Fibroblast of mammary gland (primary cell): ENCODE measurements at places on chromosomes 5 and 9.

- no peak for DNase-seq
These were observed 17.1 kb downstream of the TRMO start for GRCh38 chr9:97905228-97905627.

GRCh38 chr9:127209948-127210640, 54.5 kb upstream of the GARNL3 start:
- DNase-seq = no peak

DNA sequence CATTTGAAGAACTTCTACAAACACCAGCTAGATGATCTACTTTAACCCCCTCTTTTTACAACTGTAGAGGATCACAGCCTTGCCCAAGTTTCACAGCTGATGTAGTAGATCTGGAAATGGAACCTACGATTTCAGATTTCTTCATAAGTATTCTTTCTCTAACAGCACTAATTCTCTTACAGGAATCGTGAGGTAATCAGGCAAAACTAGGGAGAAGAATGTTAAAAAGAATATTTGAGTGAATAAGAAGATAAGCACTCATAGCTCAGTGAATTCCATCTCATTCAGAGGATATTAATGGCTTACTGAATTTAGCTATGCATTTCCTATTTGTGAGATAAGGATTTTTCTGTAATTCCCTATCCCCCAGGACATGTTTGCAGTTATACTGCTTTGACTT, 42.1 kb downstream of the NADK2 start:
- no peak for DNase-seq

DNA sequence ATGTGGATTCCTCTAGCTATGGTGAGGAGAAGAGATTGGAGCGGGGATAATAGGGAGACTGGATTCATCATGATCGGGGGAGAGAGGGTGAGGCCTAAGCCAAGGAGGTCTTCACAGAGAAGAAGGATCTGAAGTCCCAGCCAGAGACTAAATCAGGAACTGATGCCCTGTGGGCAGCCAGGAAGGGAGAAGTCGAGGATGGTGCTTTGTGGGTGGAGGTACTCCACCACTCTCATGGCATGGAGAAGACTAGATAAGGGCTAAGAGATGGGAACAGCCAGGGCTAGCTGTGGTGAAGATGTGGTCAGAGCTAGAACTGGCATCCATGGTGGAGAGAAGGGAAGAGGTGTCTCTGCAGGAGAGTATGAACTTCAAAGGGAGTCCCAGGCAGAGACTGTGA, 3.0 kb upstream of the RGS14 start:
- no peak for DNase-seq

GRCh38 chr9:107138261-107138992, 144.7 kb upstream of the RAD23B start:
- DNase-seq = peak; percentile 31
